IMR-90 (cell line): ENCODE measurements at places on chromosomes 6 and 20.

DNA sequence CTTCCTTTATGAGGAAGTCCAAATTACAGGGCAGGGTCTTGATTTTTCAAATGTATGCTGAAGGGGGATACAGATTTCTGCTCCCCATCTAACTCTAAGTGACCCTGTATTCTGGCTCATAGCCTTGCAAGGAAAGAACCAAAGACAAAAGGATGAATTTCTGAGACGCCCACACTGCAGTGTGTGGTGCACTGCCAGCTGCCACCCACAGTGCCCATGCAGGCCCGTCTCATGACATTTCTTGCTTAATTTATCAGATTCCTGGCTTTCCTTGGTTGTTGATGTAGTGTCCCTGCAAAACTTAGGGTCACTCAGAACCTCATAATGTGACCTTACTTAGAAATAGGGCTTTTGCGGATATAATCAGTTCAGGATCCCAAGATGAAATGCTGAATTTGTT lies 68.0 kb downstream of the CBLN4 start:
- no peak overlapping the region for H3K4me3 ChIP-seq
- no peaks in the 10 kb centered on the region for H3K4me1 ChIP-seq
- no peaks in the 10 kb centered on the region for H3K36me3 ChIP-seq

GRCh38 chr6:99618649-99619408 lies 12.2 kb downstream of the PRDM13 start:
- no peak overlapping the region for H3K27ac ChIP-seq
- H3K27me3 ChIP-seq, result peaks cover 48% of the 10 kb centered on the region
- no peaks in the 10 kb centered on the region for H3K4me1 ChIP-seq
- no peaks in the 10 kb centered on the region for H3K36me3 ChIP-seq
- no peak for DNase-seq

GRCh38 chr6:87870556-87870955 lies 168.5 kb upstream of the AKIRIN2 start:
- no peaks in the 10 kb centered on the region for H3K36me3 ChIP-seq
- no peak overlapping the region for H3K27ac ChIP-seq
- no peak overlapping the region for H3K4me3 ChIP-seq
- H3K27me3 ChIP-seq, result peaks cover 10% of the 10 kb centered on the region

GRCh38 chr6:133740816-133741215 lies 148.1 kb upstream of the TCF21 start:
- DNase-seq, result no peak
- H3K27ac ChIP-seq, result no peak overlapping the region
- H3K4me1 ChIP-seq, result peaks cover 3% of the 10 kb centered on the region
- no peaks in the 10 kb centered on the region for H3K36me3 ChIP-seq
- H3K4me3 ChIP-seq, result no peak overlapping the region
- no peaks in the 10 kb centered on the region for H3K27me3 ChIP-seq

DNA sequence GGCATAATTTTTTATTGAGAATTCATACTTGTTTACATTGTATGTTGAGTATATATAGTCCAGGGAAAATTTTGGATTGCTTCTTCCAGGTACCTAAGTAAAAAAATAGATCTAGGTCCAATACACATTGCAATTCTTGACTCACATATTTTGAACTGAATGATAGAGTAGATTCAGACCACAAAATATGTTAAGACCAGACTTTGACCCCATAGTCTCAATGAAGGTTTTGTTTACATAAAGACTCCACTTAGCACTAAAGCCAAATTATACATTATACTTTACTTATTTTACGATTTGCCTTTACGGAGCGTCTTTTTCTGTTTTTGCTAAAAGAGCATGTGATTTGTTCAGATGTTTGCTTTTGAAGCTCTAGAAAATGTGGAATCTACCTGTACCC lies 144.1 kb upstream of the PTCHD4 start:
- DNase-seq, result no peak
- H3K4me1 ChIP-seq, result no peaks in the 10 kb centered on the region
- no peaks in the 10 kb centered on the region for H3K27me3 ChIP-seq

GRCh38 chr20:25369971-25370370 lies 20.7 kb downstream of the ABHD12 start:
- DNase-seq, result no peak
- no peak overlapping the region for H3K4me3 ChIP-seq
- no peaks in the 10 kb centered on the region for H3K36me3 ChIP-seq
- H3K4me1 ChIP-seq, result peaks cover 6% of the 10 kb centered on the region
- no peaks in the 10 kb centered on the region for H3K27me3 ChIP-seq
